CD8-positive, alpha-beta T cell (primary cell): ENCODE measurements at places on chromosomes 4 and X. TPM values are rescaled to one million over a fixed set of nuclear protein-coding genes. Genes with fewer than 3 reads are reported as not detected.

The CTAG2 gene
- total RNA-seq: not detected

The RBM47 gene
- total RNA-seq: not detected

The PCDH11X gene
- total RNA-seq: not detected

The SERPINA7 gene
- total RNA-seq: not detected

The DCX gene
- total RNA-seq: not detected
